ENCODE measurements at places on chromosomes 3 and 15.

DNA sequence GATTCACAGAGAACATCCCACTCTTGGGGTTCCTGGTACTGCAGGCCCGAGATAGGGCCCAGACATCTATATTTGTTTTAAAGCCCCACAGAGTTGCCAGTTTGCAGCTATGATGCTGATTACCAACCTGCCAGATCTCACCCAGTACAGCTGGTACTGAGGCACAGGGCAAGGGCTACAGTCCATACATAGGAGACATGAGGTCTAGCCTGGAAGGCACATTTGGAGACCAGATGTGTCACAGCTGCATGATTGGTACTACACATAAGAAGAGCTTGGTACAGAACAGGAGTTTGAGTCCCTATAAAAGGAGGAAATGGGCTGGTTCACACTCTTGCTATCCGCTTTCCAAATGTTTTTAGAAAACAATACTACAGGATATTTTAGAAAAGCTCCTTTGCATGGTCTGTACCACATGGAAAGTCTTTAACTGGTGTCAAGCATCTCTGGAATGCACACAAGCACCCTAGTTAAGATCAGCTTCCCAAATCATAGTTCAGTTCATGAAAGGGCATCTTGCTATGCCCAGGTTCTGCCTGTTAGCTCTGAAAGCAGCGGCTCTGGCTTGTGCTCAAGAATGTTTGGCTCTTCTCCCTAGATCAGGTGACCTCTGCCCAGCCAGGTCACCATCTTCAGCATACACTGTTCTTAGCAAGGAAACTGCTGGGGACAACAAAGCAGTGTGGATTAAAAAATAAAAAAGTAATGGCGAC, 20.6 kb downstream of the MTMR14 start:
- no peak for DNase-seq

- DNase-seq: no peak
Measured at GRCh38 chr15:89774492-89774891, 1.6 kb upstream of the MESP2 start.

DNA sequence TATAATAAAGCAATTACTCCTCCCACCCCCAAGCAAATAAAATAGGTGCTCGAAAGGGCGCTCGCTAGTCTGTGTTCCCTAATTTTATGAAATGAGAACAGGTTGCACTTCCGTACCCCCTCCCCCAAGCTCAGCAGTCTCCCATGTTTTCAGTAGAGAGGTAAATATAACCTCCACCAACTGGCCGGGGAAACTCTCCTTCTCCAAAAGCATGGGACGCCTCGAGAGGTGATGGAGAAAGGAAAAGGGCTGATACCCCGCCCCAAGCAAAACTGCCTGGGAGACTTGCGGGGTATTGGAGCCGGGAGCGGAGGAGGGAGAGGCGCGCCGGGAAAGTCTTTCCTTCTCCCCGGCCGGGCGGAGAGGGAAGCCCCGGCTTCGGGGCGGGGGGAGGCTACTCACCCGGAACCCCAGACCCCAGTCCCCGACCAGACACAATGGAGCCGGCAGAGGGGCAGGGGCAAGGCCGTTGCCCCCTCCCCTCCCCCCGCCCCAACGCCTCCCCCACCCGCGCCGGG, 605 bp downstream of the DCUN1D1 start:
- DNase-seq: no peak

GRCh38 chr3:138186221-138186620, 880 bp upstream of the ARMC8 start:
- no peak for DNase-seq

GRCh38 chr3:129722527-129722926, 116.1 kb upstream of the PLXND1 start:
- no peak for DNase-seq

DNA sequence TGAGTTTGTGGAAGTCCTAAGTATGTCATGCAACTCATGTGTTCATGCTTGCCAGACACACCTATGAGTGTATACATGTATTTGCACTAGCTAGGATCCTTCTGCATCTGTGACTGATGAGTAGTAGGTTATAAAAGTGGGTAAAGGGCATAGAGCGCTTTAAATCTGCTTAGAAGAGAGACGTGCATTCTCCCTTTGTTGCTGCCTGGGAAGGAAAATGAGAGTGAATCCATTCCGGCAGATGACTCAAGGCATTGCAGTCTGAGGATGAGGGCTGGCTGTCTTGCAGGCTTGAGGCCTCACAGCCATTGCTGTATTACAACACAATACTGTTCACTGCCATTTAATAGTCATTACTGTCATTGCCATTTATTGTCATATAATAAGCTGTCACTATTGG, 120.8 kb upstream of the UMPS start:
- DNase-seq: no peak

GRCh38 chr3:14770591-14770990, 48.2 kb upstream of the FGD5 start:
- no peak for DNase-seq

GRCh38 chr3:101571028-101571895, 2.7 kb upstream of the PCNP start:
- DNase-seq: no peak

All from SK-N-MC (cell line).